Anterior cingulate cortex (tissue), 58 donors: ENCODE measurements at places on chromosomes 7 and 10.

DNA sequence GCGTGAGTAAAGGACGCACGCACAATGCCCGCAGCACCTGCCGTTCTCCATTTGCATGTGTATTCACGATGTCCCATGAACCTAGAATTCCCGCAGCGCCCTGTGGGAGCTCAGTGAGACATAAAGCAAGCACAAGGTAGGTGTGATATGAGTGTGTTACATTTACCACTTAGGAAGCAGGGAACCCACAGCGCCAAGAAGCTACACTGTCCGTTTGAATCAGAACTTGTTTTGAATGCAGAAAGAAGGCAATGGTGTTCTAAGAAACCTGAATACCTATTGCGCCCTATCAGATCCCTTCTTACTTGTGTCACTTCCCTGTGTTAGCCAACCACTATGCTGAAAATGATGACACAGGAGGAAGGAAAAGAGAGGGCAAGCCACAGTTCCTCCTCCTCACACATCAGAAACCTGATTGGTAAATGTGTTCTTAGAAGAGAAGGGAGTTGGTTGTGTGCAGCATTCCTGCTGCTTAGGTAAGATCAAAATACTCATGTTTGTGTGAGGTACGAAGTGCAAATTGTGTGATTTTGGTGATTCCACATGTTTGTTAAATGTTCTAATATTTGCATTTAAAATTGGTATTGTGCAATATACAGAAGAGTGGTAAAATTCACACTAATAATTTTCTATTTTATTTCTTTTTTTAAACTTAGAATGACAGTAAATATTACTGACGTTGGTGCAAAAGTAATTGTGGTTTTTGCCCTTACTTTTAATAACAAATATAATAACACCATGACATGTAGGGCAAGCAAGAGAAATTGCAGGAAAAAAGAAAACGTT is 185.4 kb downstream of the SEC23IP start:
- DNase-seq: no peak

- DNase-seq: no peak
Measured at GRCh38 chr7:125878988-125879387, 949.4 kb upstream of the POT1 start.

- DNase-seq: no peak
Measured at GRCh38 chr10:133104963-133105640, 17.4 kb downstream of the ADGRA1 start.

- DNase-seq: no peak
Measured at GRCh38 chr7:112634107-112634506, 153.3 kb downstream of the LSMEM1 start.

- no peak for DNase-seq
Measured at GRCh38 chr7:138665249-138665648, 35.9 kb downstream of the SVOPL start.

DNA sequence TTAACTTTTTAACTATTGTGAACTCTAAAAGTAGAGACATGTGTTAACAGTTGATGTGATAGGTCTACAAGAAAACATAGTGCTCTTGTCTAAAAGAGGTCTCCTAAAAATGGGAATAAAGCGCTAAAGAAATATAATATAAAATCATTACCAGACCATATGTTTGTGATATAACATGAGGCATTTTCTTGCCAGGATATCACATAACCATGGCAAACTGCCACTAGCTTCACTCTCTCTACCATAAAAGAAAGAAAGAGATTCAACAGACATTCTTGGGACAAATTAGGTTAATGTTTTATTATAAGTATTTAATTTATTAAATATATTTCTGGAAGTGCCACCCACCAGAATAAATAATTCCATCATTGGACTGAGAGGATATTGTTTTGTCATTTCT is 115.0 kb downstream of the TMEM26 start:
- DNase-seq: no peak

DNA sequence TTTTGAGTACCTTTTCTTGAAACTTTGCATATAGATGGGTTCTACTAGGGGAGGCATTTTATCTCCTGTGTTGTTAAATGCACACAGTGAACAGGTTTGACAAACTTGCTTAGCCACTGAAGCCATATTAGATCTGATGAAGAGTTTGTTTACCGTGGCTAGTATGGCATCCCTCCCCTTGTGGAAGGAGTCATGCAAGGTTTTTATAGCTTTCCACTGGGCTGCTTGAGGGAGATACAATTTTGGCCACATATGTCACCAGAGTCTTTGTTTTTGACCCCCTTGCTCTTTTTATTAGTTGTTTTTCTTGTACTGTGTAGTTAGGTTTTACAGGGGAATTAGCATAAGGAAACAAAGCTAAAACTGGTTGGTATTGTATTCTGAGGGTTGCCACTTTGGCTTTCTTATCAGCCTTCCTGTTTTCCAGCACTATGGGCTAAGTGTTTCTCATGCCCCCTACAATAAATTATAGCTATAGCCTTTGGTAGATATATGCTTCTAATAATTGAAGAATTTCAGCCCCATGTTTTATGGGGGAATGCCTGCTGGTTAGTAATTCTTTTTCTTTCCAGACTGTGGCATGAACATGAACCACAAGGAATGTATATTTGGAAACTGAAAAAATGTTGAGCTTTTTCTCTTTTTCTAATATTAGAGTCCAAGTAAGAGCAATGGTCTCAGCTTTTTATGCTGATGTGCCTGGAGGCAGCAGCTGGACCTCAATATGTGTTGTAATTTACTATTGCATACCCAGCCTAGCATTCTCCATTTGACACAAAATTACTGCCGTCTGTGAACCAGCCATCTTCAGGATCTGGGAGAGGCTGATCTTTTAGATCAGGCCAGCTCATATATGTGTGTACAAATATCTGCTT is 18.4 kb upstream of the STEAP2 start:
- no peak for DNase-seq

- DNase-seq: no peak
Measured at GRCh38 chr7:108985037-108985436, 415.4 kb downstream of the DNAJB9 start.

DNA sequence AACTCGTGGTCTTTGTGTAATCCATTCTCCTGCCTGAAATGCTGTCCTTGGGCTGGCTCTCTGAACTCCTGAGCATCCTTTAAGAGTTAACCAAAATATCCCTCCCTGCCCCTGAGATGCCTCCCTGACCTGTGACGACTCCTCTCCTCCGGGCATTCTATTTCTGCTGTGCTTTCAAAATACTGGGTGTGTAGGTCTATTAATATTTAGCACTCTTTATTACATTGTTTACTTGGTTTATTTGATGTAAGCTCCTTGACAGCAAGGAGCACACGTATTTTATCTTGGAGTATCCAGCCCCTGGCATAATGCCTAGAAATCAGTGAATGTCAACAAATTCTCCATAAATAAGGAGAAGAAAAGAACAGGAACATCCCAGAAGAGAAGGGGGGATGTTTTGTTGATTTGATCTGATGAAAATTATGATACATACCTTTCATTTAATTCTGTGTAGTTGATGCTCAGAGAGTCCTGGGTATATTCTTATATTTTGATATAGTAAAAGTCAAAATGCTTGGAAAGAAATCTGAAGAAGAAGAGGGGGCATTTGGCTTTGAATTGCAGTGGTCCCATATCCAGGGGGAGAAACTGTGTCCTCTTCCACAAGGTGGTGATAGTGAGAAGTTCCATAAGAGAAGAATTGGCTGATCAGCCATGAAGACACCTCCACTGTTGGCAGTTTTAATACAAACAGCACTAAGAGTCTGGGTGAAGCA is 107.7 kb upstream of the MPP7 start:
- DNase-seq: no peak

DNA sequence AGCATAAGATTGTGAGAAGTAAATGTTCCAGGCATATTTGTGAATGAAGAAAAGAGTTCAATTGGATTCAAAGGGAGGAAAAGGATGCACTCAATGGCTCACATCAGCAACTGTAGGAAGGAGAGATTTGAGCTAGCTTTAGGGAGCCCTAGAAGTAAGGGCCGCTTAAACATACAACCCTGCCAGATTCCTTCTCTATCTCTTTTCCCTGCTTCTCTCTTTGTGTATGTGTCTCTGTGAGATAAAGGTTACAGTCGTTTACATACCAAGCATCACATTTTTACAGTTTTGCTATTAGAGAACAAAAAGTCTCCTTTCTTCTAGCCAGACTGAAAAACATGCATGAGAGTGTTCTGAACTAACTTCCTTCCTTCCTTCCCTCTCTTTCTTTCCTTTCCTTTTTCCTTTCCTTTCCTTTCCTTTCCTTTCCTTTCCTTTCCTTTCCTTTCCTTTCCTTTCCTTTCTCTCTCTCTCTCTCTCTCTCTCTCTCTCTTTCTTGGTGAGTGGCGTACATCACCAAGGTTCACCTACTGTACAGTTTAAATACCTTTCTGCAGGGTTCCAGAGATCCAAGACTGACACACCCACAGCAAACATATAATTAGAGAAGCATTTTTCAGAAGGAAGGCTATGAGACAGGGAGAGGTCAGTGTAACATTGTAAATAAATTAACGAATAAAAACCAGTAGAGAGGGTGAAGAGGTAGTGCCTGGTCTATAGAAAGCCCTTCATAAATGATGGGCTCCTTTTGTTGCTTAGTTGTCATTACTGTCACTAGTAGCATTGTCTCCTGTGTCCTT is 240.4 kb downstream of the ARL4A start:
- no peak for DNase-seq
